ENCODE measurements at places on chromosomes 7 and 10.

DNA sequence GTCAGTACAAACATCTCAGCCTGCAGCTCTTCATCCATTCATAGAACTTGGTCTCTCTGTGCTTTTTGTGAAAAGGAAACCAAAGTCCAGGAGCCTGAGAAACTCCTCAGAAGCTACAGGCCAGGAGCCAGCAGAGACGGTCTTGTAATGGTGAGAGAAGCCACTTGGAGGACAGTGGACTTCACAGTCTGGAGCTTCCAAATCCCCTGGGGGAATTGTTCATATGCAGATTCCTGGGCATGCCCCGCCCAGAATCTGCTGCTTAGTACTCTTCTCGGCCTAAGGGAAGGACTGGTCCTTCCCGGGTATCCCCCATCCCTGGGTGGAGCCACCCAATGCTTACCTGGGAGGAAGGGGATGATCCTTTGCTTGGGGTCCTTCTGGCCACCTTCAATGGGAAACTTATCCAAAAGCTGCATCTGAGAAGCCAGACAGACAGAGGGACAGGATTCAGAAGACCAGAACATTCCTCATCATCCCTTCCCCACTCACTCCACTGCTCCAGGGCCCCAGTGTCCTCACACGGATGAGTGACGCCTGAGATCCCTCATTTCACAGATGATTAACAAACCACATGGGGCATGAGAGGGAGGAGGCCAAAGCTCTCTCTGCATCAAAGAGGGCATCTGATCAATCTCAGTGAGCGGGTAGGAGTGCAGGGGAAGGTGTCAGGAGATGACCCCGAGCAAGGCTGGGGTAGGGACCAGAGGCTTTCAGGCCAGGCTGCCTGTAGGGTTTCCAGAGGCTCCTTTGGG is 88.4 kb downstream of the SH3PXD2A start:
- DNase-seq, result no peak

- no peak for DNase-seq
These were observed 226.8 kb downstream of the SKIDA1 start for GRCh38 chr10:21298701-21299100.

GRCh38 chr7:83455612-83456011 is 193.3 kb downstream of the SEMA3E start:
- no peak for DNase-seq

DNA sequence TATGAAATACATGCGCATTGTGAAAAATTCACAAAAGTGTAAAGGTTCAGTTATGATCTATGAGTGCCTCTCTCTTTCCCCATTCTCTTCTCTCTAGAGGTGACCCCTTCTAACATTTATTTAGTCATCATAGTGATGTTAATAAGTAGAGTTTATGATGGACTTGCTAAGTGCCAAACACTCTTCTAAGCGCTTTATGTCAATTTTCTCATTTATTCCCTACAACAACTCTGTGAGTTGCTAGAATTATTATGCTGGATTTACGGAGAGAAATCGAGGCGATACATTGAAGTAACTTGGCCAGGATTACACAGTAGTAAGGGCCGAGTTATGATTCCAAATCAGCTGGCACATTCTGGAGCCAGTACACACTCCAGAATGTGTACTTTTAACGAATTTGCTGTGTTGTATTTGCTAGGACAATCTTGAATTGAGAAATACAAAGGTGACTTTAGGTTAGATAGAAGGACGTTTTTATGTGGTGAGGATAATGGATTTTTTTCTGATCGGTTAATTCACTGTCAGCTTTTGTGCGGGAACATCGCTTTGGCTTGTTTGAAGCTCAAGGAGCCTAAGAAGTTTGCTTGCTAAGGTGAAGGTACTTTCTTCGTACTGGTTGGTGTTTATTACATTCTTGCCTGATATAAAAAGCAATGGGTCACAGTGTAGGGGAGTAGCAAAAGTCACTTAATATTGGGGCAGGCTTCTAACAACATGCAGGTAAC is 1.4 kb downstream of the ATRNL1 start:
- DNase-seq, result no peak

DNA sequence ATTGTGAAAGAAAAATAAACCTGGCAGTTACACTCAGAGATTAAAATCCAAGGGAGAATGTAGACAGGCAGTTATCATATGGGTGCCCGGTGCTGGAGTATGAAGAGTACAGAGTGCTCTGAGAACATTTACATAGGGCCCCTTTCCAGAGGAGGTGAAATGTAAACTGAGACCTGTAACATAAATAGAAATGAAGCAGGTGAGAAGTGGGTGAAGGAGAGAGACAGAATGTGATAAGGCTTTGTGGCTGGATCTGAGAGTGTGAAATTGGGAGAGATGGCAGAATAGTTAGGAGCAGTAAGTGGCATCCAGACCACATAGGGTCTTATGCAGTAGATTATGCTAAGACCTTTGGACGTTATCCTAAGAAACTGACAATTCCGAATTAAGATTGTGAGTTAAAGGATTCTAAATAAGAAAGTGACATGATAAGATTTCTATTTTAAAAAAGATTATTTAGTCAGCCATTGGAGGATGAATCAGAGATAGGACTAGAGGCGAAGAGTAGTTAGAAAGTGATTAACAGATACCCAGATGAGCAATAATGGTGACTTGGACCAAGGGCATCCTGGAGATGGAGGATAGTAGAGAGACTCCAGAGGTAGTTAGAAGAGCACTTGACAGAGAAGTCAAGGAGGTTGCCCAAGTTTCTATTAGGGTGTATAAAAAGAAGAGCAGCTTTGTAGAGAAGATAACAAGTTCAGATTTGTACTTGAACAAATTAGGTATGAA is 36.7 kb downstream of the DNAH11 start:
- DNase-seq, result no peak

- DNase-seq, result no peak
These were observed 10.6 kb upstream of the BPGM start for GRCh38 chr7:134636008-134636449.

GRCh38 chr7:30464231-30464671 is 14.3 kb downstream of the NOD1 start:
- no peak for DNase-seq

- DNase-seq, result no peak
These were observed 19.8 kb upstream of the TSPAN12 start for GRCh38 chr7:120877701-120878100.

DNA sequence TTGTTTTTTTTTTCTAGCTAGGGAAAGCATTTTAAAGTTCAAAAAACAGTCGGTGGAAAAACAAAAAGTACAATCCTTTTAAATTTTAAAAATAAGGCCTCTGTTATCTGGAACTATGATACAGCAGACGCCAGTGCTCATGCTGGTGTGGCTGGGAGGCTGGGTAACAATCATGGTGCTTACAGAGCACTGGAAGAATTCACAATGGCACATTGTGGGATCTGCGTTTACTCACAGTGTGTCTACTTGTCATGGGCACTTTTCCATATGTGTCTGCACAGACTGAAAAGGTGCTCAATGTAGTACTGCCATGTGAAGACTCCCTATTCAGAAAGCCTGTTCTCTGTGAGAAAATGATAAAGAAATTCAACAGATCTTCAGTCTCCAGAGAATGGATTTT is 278.2 kb upstream of the IMMP2L start:
- DNase-seq, result no peak

DNA sequence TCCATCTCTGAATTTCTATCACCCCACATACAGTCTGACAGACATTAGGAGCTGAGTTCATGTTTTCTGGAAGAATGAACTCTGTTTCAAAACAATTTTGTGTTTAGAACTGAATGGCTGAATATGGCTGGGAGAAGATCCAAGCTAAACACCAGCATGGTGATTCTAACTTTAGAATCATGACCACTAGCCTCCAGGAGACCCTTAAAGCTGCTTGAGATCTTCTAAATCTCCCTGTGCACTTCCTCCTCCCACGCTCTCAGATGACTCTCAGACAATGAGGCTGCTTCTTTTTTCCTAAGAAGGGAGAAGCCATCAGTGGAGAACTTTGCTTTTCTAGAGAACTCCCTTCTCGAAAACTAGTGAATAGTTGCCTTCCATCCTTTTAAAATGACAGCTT is 711.2 kb downstream of the GRID1 start:
- DNase-seq, result no peak

GRCh38 chr7:43952028-43952427 is 25.8 kb downstream of the UBE2D4 start:
- DNase-seq, result no peak

DNA sequence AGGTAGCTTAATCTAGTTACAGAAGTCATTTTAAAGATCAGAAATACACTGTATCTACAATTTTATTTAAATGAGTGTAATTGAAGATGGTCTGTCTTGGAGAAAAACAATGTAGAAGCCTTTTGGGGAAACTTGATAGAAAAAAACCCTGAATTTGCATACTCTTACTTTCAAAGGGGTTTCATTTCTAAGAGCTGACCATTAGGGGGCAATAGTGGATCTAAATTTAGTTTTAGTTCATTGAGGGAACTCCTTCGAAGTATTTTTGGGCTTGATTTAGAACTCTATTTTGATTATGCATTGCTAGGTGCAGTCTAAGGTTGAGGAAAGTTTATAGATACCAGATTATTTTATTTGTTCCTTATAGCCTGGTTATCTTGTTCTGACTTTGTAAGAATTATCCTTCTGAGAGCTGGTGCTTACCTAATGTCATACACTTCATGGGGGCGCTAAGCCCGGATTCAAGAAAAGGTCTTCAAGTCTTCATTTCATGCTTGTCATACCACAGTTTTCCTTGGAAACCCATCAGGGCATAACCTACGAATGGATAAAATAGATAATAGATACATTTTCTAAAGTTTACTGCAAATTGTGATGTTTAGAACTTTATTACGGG is 69.1 kb upstream of the MXI1 start:
- no peak for DNase-seq

GRCh38 chr7:123674399-123675180 is 18.9 kb downstream of the LMOD2 start:
- DNase-seq, result no peak

DNA sequence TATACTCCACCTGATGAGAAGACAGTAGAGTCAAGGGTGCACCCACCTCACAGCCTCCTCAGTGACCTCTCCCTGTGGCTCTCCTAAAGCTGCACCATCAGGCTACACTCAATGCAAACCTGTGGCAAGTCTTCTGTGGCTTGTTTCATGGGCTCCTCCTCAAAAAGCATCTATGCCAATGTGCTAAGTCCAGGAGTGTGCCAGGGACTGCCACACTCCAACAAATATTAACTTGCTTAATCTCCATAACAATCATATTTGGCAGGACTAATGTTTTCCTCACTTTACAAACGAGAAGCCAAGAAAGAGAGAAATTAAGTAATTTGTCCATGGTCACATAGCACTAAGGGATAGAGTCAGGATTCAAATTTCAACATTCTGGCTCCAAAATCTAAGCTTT is 11.9 kb downstream of the NRAP start:
- no peak for DNase-seq
